Stimulated activated CD4-positive, alpha-beta T cell treated with anti-CD3 and anti-CD28 coated beads, Interleukin-15, amount 100 ng/mL, for 1 hour (primary cell): ENCODE measurements at places on chromosomes 6 and 20.
A peak's percentile ranks its signal among the peaks of the same experiment; 100 is the strongest.

DNA sequence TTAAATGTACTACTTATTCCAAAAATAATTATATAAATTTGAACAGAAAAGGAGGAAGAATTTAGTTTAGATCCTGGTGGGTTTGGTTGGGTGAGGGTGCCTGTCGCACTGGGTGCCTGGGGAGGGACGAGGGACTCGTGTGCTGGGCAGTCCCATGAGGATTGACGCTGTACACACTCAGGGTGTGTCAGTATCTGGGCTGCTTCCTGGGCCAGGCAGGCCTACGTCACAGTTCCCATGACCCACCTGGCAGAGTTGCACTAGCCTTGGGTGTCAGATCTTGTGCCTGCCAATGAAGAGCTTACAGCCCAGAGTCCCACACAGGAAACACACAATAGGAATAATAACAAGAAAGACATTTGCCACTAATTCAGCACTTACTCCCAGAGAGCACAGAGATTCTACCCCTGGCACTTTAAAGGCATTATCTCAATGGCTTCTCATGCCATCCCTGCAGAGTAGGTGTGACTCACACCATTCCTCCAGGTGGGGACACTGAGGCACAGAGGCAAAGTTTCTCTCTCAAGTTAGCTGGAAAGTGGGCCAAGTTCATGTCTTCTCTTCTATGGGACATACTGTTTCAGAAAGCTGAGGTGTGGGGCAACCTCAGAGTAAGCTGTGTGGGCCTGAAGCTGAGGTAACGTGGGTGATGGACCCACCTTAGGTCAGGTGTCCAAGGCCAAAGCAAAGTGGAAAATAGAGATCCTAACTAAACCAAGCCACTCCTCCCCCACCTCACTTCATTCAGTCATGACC lies 1.3 kb upstream of the SDCBP2 start:
- no peak for DNase-seq

DNA sequence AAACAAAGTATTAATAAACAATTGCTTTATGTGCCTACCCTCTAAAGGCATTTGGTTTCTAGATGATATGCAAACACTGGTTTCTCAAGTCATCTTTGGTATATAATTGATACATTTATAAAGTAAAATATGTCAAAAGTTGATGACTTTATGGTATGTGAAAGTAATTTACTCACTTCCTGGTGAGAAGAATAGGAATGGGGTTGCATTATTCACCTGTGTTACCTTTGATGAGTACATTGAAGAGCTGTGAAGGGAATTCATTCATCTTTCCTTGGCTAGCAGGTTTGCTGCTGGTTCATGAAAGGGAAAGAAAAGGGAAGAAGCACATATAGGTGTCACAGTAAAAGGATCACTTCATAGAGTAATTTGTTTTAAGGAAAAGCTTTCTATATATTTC lies 20.4 kb downstream of the RNF217 start:
- DNase-seq: no peak

GRCh38 chr6:27076116-27076515 lies 171.4 kb upstream of the PRSS16 start:
- DNase-seq: no peak

GRCh38 chr20:52172392-52173047 lies 19.1 kb downstream of the ZFP64 start:
- no peak for DNase-seq

- DNase-seq: no peak
Observed at GRCh38 chr6:33822575-33823395, 19.0 kb upstream of the MLN start.

DNA sequence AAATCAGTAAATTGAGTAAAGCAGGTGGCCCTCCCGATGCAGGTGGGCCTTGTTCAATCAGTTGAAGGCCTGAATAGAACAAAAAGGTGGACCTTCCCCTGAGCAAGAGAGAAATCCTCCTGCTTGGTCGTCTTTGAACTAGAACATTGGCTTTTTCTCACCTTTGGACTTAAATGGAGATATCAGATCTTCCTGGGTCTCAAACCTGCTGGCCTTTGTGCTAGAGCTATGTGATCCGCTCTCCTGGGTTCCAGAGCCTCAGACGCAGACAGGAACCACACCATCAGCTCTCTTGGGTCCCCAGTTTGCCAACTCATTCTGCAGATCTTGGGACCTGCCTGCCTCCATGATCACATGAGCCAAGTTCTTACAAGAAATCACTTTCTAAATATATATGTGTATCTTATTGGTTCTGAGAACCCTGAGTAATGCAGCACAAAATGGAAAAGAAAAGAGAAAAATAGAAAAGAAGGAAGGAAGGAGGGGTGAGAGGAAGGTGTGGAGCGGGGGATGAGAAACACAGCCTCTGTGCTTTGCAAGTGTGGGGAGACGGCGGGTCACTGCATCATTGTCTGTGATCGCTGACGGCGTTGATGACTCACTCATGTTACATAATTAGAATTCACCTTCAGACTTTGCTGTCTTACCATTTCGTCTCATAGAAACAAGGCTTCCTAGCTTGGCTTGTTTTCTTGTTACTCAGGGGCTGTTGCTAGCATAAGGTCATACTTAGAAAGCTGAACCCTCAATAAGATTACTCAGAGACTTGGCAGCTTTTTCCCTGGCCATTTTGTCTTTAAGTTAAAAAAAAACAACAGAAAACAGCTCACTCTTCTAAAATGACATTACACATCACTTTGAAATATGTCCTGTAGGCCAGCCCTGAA lies 85.7 kb upstream of the NEDD9 start:
- peak; percentile 32 for DNase-seq

DNA sequence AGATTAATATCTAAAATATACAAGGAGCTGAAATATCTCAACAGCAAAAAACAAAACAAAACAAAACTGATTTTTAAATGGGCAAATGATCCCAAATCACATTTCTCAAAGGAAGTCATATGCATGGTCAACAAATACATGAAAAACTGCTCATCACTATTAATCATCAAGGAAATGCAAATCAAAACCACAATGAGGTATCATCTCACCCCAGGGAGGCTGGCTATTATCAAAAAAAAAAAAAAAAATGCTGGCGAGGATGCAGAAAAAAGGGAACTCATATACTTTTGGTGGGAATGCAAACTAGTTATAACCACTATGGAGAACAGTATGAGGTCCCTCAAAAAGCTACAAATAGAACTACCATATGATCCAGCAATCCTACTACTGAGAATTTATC lies 34.6 kb downstream of the REPS1 start:
- DNase-seq: no peak

DNA sequence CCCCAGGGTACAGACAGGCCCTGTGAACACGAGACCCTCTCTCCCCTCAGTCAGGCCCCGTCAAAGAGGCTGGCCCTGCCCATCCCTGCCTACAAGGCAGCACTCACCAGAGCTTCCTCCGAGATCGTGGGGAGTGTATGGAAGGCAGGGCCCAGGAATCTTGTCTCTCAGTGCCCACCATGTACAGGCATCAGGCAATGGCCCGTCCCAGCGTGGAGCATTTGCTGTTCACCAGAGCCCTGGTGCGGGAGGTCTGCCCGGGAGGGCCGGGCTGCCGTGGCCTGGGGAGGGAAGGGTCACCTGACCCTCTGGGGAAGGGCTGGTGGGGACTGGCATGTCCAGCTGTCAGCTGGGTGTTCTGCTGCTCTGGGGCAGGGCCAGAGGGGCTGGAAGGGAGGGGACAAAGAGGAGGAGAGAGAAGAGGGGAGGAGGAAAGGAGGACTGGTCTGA lies at the start of gene IP6K3:
IP6K3 (minus strand) TSS at position 255 of the 450 bp plus-strand sequence. CDS start 11,429 bp downstream, outside the sequence.
- DNase-seq: no peak
